ENCODE measurements at places on chromosomes 11 and 22.

- no peak for DNase-seq
Observed at GRCh38 chr11:2911088-2911784, 18.0 kb downstream of the PHLDA2 start.

GRCh38 chr22:27517361-27518155, 284.0 kb downstream of the MN1 start:
- DNase-seq, result no peak

DNA sequence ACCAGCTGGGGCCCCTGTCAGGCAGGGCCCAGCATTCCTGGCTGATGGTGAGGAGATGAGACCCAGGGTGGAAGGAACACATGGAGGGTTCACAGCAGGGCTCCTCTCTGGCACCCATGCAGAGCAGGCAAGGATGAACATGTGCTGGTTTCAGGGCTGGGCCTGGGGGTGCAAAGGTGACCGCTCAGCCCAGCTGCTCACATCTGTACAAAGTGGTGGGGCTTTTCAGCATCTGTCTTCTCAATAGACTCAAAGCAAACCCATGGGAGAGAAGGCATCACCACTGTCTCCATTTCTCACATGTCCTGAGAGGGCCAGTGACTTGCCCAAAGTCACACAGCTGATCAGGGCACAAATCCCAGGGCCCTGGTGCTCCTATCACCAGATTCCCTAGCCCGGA, 27.3 kb upstream of the TCF20 start:
- DNase-seq, result no peak

DNA sequence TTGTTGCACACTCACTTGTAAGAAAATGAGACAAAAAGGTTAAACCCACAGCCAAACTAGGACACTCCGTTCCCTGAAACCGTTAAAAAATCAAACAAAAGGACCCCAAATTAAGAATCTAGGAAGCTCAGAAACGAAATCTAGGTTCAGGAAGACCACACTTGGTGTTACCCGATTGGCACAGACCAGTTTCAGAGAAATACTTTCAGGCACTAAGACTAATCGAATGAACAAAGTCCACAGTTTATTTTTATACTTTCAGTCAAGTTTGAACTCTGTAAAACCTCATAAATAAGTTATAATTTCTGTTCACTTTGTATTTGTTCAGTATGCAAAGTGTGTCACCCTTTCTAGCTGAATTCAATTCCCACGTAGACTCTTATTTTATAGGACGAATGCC, 38.8 kb upstream of the TTC12 start:
- DNase-seq, result no peak

DNA sequence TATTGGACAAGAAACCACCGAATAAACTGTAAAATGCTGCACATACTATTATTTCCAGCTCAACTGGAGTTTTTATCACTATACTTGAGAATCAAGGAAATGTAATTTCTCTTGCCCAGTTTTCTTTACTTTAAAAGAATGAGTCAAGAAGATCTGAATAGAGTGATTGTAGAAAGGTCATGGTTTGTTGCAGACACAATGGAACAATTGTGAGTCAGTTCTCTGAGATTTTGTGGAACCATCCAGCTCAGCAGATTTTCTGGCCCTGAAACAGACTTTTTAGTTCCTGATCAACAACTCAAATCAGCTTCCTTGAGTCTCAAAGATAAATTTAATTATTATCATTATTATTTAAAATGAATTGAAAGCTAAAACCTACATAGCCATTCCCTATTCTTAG, 1.3 kb downstream of the TCN1 start:
- no peak for DNase-seq

DNA sequence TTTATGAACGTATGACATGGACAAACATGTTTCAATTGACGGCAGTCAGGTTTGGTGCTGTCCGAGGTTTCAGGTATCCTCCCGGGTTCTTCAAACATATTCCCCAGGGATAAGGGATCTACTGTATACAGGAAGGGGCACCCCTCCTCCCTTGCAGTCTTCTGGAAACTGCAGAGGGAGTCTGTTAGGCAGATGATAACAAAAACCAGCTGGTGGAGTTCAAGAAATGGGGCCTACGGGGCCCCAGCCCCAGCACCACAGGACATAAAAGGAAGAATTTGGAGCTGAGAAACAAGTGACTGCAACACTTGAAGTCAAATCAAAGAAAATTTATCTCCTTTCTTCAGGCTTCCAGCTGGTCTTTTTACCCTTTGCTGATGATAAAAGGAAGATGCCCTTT, 32.1 kb downstream of the SNU13 start:
- no peak for DNase-seq
